ENCODE measurements at places on chromosomes 16 and 17.
A peak's percentile ranks its signal among the peaks of the same experiment; 100 is the strongest.

GRCh38 chr17:1416414-1416813, 16.4 kb upstream of the YWHAE start:
- no peak for DNase-seq
- no peak overlapping the region for H3K4me3 ChIP-seq
- H3K4me1 ChIP-seq = no peaks in the 10 kb centered on the region

DNA sequence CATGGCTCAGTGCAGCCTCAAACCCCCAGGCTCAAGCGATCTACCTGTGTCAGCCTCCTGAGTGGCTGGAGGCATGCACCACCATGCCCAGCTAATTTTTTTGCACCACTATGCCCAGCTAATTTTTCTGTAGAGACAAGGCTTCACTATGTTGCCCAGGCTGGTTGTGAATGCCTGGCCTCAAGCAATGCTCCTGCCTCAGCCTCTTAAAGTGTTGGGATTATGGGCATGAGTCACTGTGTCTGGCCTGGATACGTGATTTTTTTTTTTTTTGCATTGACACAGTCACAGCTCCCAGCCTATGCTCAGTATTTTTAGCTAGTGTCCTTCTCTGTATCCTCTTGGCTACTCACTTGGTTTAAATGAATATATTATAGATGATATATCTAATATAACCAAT, 377.0 kb upstream of the TNRC6C start:
- H3K36me3 ChIP-seq = peaks cover 1% of the 10 kb centered on the region
- no peak for DNase-seq
- H3K4me1 ChIP-seq = no peaks in the 10 kb centered on the region
- peaks cover 1% of the 10 kb centered on the region for H3K27me3 ChIP-seq
- no peak overlapping the region for H3K4me3 ChIP-seq

- no peaks in the 10 kb centered on the region for H3K27me3 ChIP-seq
- DNase-seq = peak; percentile 31
- peaks cover 24% of the 10 kb centered on the region for H3K4me1 ChIP-seq
- H3K4me3 ChIP-seq = peak overlapping the region; percentile 14
- H3K27ac ChIP-seq = no peak overlapping the region
Observed at GRCh38 chr17:4934173-4934979, 2.3 kb downstream of the GP1BA start.

DNA sequence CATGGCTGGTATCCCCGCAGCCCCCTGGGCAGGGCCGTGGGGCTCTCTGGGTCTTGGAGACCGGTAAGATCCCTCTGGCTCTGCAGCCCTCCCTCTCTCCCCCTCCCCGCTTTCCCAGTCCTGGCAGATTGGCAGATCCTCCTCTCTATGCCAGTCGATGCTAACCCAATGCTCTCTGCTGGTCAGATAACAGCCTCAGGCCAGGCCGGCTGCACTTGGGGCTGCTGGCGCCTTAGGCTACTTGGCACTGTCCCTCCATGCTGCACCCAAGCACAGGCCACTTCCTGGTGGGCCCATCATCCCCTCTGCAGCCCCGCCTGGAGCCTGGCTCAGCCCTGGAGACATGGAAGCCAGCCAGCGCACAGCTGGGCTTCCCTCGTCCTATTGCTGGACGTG, 81.7 kb downstream of the RTN4RL1 start:
- no peak overlapping the region for H3K27ac ChIP-seq
- DNase-seq = no peak
- no peaks in the 10 kb centered on the region for H3K27me3 ChIP-seq
- H3K4me3 ChIP-seq = no peak overlapping the region

DNA sequence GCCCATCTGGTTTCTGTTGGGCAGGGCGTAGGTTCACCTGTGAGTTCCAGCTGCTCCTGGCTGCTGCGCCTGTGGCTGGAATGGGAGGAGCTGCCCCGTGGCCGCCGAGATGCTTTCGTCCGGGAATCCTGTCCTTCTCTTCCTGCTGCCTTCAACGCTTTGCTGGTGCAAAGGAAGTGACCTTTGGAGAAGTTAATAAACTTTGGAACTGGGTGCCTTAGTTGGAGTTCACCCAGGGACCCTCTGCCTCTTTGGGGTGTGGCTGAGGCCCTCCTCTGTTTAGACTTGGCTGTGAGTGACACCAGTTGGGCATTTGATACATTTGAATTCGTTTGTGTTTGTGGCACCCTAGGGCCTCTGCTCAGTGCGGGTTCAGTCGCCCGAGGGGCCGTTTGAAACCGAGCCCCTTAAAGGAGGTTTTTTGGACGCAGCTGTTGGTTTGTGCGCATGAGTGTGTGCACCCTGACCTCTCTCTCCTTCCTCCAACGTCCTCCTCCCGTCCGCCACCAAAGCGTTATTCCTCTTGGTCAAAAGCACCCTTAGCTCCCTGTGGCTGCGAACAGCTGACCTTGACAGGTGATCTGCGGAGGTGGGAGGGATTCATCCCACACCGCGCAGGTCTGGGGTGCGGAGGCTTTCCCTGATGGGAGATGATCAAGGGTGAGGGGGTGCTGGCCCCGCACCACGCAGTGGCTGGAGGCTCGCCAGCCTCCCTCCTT, 9.0 kb upstream of the SECTM1 start:
- no peak overlapping the region for H3K27ac ChIP-seq
- H3K36me3 ChIP-seq = no peaks in the 10 kb centered on the region
- no peak for DNase-seq
- peaks cover 5% of the 10 kb centered on the region for H3K27me3 ChIP-seq

All from activated CD4-positive, alpha-beta memory T cell treated with anti-CD3 and anti-CD28 coated beads for 36 hours (primary cell).